ENCODE measurements at places on chromosomes 6 and 20.

- DNase-seq: peak; percentile 22
Observed at GRCh38 chr20:56483970-56484369, 15.5 kb downstream of the RTF2 start.

- DNase-seq: no peak
Observed at GRCh38 chr20:33812908-33813462, 1.8 kb downstream of the CHMP4B start.

GRCh38 chr6:137904822-137905617 lies 38.0 kb downstream of the TNFAIP3 start:
- DNase-seq: peak; percentile 34

- DNase-seq: no peak
Observed at GRCh38 chr20:13121840-13122515, 99.1 kb upstream of the ISM1 start.

GRCh38 chr6:85125526-85125925 lies 324.4 kb upstream of the NT5E start:
- no peak for DNase-seq

- no peak for DNase-seq
Observed at GRCh38 chr6:15344192-15344519, 98.3 kb downstream of the JARID2 start.

GRCh38 chr6:165183496-165184140 lies 125.8 kb downstream of the C6orf118 start:
- no peak for DNase-seq

DNA sequence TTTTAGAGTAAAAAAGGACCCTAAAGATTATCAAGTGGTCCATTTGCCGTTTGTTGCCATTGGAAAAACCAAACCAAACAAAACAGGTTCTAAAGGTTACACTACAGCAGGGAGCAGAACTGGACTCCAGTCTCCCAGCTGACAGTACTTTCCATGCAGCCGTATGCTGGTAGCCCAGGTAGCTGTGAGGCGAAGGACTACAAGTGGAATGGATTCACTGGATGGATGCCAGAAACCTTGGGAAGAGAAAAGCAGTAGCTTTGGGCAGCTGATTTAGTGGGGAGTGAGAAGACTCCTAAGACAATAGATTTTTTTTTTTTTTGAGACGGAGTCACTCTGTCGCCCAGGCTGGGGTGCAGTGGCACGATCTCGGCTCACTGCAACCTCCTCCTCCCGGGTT lies 88.3 kb downstream of the SASH1 start:
- no peak for DNase-seq

DNA sequence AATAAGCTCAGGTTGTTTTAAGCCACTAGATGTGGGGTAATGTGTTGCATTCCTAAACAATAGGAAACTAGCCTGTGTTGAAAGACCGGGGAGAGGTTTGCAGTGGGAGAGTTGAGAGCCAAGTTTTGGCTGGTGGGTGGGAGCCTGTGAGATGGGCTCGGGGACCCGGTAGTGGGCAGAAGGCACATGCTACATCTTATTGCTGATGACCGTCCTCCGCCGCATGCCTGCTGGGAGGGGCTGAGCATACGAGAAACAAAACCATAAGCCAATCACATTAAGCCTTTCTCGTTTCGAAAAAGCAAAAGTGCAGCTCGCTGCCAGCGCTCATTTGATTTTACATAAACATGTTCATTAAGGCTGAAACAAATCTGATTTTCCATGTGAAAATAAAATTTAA lies 57.4 kb upstream of the MPC1 start:
- DNase-seq: no peak

GRCh38 chr6:106396426-106397220 lies 36.1 kb downstream of the CRYBG1 start:
- DNase-seq: no peak

GRCh38 chr6:126976253-126976797 lies 142.1 kb upstream of the RSPO3 start:
- no peak for DNase-seq

DNA sequence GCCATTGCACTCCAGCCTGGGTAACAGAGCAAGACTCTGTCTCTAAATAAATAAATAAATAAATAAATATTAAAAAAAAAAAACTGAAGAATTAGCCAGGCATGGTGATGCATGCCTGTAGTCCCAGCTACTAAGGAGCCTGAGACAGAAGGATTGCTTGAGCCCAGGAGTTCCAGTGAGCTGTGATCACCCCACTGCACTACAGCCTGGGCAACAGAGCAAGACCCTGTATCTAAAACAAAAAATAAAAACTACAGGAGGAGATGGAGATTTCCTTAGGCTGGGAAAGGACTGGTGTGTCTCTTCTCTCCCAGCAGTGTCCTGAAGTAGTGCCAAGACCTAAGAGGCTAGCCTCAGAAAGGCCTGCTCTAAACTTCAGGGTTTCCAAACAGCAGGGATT lies 8.1 kb upstream of the GTF3C6 start:
- no peak for DNase-seq

GRCh38 chr20:62285151-62285550 lies 17.6 kb upstream of the ADRM1 start:
- DNase-seq: no peak

GRCh38 chr6:94350833-94351232 lies 931.5 kb upstream of the EPHA7 start:
- no peak for DNase-seq

GRCh38 chr6:56714273-56714672 lies 71.6 kb upstream of the DST start:
- DNase-seq: no peak

DNA sequence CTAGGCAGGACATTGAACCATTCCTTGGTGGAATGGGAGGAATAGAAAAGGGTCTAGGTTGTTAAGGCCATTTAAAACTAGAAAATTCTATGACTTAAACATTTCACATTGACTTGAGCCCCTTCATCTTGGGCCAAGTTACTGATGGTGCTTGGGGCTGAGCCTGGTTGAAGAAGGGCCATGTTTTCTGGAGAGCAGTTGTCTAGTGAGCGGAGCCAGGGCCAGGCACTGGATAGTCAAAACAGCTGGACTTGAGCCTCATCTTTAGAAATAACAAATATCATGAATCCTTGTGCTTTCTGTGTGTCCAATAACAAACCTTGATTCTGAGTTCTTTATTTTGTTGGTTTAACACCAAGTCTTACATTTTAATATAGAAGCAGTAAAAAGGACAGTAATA lies 134.6 kb upstream of the TCF21 start:
- DNase-seq: no peak

- DNase-seq: no peak
Observed at GRCh38 chr20:53981752-53982437, 88.5 kb downstream of the BCAS1 start.

DNA sequence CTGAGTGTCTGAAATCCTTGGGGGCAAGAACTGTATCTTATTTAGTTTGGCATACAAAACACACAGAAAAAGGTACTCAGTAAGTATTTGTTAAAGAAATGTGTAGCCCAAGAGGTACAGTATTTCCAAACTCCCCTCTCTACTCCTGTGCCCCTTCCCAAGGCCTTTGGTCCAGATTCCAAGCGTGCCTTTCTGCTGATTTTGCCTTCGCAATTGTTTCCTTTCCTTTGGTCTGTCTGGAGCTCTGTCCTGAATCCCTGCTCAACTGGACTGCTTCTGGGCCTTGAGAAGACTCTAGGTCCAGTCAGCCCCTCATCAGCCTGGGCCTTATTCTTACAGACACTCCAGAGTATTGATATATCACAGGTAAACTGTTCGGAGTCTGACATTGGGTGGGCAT lies 122.2 kb upstream of the SYNCRIP start:
- DNase-seq: no peak

DNA sequence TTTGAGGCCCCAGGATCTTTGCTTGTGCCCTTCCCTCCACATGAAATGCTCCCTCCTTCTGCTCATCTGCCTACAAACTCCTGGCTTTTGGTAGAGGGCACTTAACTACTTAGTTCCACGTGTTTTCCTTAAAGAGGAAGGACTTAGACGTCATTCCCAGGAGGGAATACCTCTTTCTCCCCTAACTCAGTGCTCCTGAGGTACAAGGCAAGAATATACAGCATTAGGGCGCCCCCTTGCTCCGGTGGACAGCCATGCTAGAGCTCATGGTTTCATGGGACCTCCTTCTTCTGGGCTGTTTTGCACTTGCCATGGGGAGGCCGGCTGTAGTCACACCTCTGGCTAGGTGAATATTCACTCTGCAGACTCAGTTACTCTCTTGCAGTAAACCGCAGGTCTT lies 93.8 kb upstream of the LY86 start:
- DNase-seq: no peak

DNA sequence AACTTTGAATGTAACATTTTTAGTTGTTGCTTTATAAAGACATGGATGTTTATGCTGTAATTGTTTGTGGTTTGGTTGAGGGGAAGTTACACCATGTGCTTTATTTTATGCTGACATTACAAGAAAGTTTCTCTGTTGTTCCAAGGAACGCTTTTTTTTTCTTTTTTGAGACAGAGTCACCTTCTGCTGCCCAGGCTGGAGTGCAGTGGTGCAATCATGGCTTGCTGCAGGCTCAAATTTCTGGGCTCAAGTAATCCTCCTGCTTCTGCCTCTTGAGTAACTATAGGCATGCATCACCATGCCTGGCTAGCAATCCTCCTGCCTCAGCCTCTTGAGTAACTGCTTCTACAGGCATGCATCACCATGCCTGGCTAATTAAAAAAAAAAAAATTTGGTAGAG lies 21.0 kb upstream of the IFNGR1 start:
- no peak for DNase-seq

DNA sequence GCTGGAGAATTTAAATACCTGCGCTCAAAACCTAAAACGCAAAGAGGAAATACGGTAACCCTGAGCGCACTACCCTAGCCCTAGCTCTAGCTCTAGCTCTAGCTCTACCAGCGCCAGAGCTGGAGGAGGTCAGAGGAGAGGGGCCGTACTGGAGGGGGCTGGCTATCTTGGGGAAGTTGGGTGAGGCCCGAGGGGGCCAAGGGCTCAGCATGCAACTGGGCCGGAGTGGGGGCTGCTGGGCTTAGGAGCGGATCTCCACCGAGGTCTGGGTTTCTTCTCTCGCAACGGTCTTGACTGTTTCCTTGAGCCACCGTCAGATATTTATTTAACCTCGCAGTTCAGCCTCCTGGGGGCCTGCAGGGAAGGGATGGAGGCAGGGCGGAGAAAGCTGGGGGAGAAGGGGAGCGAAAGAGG lies 91.0 kb downstream of the NCR2 start:
- DNase-seq: peak; percentile 18

- no peak for DNase-seq
Observed at GRCh38 chr6:139888681-139889122, 514.3 kb upstream of the CITED2 start.

DNA sequence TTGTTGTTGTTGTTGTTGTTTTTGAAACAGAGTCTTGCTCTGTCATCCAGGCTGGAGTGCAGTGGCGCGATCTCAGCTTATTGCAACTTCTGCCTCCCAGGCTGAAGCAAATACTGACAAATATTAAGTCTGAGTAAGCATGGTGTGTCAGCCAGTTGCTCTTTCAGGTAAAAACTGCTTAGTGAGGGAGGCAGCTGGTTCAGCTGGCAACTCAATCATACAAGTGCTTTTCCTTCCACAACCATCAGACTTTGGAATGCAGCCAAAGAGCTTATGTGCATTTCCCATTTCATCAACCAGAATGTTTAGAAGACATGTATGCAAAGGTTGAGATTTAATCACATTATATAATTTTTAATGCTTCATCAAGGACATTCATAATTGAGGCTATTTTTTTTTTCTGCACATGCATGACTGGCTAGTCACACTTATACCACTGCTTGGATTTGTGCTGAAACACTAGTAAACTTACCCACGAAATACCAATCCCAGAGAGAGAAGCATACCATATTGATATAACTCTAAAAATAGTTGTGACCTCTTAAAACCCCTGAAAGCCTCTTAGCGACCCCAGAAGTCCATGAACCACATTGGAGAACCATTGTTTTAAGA lies 56.0 kb downstream of the CLIC5 start:
- no peak for DNase-seq

- no peak for DNase-seq
Observed at GRCh38 chr20:46523108-46523507, 9.7 kb upstream of the ZNF334 start.

DNA sequence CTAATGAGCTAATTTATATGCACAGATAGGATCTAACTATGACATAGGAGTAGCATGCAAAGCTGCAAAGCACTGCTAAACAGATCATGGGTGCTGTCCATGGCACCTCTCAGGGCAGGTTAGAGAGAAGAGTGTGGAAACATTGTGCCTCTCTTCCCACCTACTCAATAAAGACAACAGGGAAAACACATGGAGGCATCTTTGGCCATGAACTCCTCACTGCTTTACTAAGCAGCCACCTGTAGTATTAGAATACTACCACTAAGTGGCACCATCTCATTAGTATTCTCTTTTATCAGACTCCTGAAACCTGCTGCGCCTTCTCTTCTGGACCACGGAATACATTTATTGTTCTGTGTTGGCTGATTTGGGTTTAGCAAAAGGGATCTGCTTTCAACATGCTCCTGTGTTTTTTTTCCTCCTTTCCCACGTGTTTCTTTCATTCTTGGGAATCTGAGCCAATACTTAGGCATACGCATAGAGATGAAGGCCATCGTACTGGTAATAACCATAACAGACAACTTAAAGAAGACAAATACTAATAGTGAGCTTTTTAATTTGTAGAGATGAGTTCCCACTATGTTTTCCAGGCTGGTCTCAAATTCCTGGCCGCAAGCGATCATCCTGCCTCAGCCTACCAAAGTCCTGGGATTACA lies 9.4 kb upstream of the HDDC2 start:
- DNase-seq: peak; percentile 66

DNA sequence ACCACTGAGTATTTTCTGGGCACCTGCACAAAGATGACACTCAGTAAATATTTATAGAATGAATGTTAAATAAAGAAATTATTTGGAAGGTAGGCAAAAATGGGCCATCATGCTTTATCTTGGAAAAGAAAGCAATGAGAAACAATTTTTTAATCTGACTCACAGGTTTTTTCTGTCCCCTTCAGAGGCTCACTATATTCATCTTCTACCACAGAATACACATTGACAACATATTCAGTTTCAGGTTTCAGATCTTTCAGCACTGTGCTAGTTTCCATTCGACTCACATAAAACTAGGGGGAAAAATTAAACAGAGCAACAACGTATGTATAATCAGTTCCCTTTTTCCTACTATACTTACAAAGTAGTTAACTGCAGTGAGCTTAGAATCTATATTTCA lies 58.3 kb downstream of the COL12A1 start:
- DNase-seq: no peak

- DNase-seq: no peak
Observed at GRCh38 chr20:19327401-19327800, 115.0 kb downstream of the SLC24A3 start.

- peak; percentile 32 for DNase-seq
Observed at GRCh38 chr6:52176550-52176949, 9.6 kb upstream of the IL17A start.

- DNase-seq: no peak
Observed at GRCh38 chr6:129632172-129632613, 77.8 kb downstream of the ARHGAP18 start.

- DNase-seq: no peak
Observed at GRCh38 chr6:84346372-84346771, 118.9 kb upstream of the CEP162 start.

- no peak for DNase-seq
Observed at GRCh38 chr20:61050336-61050890, 201.6 kb upstream of the CDH4 start.

- DNase-seq: no peak
Observed at GRCh38 chr20:38557174-38557573, 23.8 kb upstream of the ADIG start.

All from CD4-positive, alpha-beta T cell treated with Interleukin-21 for 1 hour (primary cell).